ENCODE measurements at places on chromosomes 12 and 14.
A peak's percentile ranks its signal among the peaks of the same experiment; 100 is the strongest.

GRCh38 chr14:59126714-59127436 is 61.6 kb upstream of the DAAM1 start:
- DNase-seq = peak; percentile 35

DNA sequence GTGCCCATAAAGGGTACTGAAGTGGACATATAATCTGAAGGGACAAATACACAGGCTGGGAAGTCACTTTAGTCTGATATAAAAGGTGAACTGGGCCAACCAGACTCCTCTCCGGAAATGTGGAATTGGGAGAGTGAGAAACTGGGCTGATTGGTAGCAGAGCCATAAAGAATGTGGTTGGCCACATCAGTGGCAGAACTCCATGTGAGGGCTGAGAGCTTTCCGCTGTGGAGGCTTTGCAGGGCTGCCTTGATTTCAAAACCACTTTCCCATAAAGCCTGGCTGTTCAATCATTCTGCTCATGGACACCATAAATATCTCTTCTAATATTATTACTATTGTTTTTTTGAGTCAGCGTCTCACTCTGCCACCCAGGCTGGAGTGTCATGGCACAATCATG is 220.3 kb downstream of the MON2 start:
- no peak for DNase-seq

- no peak for DNase-seq
Measured at GRCh38 chr12:88914967-88915366, 334.7 kb upstream of the KITLG start.

GRCh38 chr14:99441918-99442317 is 38.7 kb downstream of the SETD3 start:
- DNase-seq = peak; percentile 14

DNA sequence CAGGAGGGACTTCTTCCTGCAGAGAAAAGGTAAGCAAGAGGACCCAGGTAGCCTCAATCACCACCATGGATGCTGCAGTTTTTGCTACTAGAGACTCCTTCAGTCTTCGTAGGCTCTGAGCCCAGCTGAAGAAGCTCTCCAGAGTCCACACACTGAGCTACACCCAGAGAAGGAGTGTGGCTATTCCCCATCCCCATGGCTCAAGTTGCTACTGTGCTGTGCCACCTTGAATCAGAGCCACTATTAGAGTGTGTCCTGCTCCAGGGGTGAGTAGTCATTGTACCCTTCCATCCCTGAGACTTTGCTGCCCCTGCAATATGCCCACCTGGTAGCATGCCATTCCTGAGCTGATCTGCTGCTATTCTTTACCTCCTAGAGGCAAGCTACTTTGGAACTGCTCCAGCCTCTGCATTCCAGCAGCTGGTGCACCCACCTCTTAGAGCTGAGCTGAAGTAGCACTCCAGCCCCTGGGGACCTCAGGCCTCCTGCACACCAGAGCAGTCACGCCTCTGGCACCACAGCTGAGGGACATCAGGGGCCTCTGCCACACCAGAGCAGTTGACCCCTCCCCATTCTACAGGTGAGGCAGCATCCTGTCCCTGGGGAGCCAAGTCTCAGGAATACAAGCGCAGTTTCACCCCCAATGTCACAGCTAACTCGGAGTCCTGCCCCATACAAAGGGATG is 213.0 kb downstream of the TRHDE start:
- DNase-seq = no peak

GRCh38 chr14:63692310-63693020 is 35.4 kb downstream of the SGPP1 start:
- no peak for DNase-seq

DNA sequence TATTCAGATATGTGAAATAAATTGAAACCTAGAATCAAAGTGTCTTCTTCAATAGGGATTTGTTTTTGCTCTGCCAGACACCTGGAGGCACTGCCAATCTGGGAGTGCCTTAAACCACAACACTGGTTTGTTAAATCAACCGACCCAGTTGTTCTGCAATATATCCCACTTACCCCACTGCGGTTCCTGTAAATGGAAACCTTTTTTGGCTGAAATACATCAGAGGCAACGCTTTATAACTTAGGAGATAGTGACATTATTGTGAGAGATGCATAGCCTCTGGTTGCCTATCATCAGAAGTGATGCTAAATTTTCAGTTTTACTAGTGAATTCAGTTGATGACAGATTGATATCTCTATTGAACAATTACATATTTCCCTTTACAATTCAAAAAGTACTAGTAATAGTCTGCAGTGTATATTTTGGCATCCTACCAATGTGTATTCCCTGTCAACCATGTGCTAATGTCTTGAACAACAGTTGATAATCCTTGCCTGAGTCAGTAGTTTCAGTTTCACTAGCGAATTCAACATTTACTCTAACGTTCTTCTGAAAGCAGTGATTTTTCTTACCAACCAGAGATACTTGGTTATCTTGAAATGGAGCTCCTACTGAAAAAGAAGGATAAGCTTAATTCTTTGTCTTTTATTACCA is 30.5 kb downstream of the PPP2R5C start:
- DNase-seq = no peak

DNA sequence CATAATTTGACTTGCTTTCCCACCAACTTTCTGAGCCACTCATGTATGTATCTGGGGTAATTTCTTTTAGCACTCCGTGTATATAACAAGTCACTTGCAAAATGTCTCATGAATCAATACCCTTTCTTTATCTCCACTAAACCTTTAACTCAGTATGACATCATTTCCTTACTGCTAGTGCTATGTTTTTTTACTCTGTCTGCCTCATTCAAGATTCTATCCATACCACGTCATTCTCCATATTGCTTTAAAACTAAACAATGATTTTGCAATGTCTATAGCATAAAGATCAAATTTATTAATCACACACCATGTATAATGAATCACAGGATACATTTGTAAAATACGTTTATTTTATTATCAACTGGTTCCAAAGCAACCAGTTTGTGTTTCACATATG is 178.2 kb downstream of the PIK3C2G start:
- DNase-seq = no peak

- DNase-seq = no peak
Measured at GRCh38 chr14:63229330-63230059, 25.3 kb downstream of the RHOJ start.

DNA sequence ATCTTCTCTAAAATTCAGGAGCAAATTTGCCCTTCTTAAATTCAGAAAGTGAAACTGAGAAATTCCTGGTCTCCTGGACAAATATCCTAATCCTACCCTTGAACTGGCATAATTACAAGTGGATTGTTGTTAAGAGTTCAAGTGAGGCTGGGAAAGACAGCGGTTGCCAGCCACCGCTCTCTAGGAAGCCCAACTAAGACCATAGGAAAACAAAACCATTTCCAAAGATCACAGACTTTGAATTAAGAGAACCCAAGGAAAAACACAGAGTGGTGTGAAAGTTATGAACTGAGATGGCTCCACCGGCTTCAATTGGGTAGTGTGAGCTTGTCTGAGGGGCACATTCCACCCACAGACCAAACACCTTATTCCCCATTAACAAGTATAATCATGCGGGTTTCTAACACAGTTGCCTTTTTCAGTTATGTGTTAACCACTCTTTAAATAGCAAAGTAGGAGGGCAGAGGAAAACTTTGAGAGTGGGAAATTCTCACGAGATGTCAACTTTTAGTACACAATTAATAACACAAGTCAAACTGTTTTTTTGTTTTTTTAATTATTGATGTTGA is 1628.8 kb upstream of the SEL1L start:
- no peak for DNase-seq

GRCh38 chr14:67473290-67474082 is 15.0 kb downstream of the TMEM229B start:
- no peak for DNase-seq

GRCh38 chr12:47891356-47891755 is 13.4 kb downstream of the VDR start:
- no peak for DNase-seq

GRCh38 chr12:65953631-65954030 is 129.3 kb downstream of the HMGA2 start:
- no peak for DNase-seq

GRCh38 chr14:100881211-100882025 is 22.1 kb downstream of the RTL1 start:
- no peak for DNase-seq

DNA sequence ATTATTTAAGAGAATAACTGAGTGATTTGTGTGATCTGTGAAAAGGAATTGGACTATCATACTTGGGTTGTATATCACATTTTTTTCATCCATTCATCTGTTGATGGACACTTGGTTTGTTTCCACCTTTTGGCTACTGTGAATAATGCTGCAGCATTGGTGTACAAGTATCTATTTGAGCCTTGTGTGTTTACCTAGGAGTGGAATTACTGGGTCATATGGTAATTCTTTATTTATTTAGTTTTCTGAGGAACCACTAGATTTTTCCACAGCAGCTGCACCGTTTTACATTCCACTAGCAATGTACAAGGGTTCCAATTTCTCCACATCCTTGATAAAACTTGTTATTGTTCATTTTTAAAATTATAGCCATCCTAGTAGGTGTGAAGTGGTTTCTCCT is 56.1 kb downstream of the APAF1 start:
- DNase-seq = no peak

DNA sequence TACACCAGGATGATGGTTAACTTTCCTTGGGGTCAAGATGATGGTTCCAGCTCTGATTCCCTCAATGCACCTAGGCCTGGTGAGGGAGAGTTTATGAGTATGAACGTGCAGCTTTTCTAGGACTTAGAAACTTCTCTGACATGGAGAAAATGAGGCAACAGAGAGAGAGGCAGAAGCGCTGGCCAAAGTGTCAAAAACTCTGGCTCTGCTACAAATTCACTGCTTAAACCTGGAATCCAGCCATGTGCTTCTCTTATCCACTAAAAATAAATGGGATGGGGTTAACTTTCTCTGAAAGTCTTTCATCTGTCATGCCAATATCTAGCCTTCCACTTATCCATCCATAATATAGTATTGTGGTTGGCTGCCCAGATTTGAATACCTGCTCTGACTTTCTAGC is 568.7 kb downstream of the MED13L start:
- no peak for DNase-seq

- no peak for DNase-seq
Measured at GRCh38 chr14:103728721-103729120, 13.1 kb downstream of the ZFYVE21 start.

DNA sequence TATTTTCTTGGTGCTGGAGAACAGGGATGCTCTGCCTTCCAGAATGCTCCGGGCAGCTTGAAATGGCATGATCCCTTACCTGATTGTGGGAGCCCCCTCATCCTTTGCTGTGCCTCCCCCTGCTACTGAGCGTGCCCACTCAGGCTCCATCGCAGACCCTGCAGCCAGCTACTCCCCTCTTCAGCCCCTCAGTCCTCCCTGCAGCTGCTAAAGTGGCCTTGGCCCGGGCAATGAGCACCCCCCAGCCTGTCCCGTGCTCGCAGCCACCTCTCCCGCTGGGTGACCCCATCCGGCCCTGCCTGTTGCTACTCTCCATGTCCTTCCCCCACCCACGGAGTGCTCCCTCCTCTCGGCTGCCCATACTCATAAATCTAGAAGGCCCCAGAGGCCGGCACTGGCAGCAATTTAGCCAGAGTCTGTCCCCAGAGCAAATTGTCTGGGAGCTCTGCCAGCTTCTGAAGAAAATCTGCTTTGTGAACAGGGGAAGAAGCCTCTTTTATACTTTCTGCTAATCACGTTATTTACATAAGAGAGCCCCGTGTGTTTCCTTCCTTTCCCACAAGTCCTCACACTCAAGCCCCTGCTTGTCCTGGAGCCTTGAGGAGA is 143.7 kb upstream of the FRMD6 start:
- DNase-seq = no peak

- DNase-seq = no peak
Measured at GRCh38 chr14:95998656-95999055, 40.5 kb upstream of the C14orf132 start.

DNA sequence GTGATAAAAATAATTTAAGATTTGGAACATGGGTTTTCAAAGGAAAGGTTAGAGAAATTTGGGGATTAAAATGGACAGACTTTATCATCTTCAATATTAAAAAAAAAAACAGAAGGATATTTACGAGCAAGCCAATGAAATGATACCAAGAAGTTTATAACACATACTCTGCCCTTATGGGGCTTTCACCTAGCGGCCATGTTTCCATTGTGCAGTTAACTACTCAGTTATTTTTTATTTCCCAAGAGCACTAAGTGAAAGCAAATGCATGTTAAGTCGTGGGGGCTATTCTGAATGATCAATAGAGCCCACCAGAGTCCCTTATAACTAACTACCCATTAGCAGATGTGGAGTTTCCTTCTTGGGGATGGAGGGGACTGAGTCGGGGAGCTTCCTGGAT is 53.9 kb downstream of the ETV6 start:
- peak; percentile 18 for DNase-seq

GRCh38 chr14:21680072-21680471 is 6.5 kb upstream of the OR4E1 start:
- DNase-seq = no peak

DNA sequence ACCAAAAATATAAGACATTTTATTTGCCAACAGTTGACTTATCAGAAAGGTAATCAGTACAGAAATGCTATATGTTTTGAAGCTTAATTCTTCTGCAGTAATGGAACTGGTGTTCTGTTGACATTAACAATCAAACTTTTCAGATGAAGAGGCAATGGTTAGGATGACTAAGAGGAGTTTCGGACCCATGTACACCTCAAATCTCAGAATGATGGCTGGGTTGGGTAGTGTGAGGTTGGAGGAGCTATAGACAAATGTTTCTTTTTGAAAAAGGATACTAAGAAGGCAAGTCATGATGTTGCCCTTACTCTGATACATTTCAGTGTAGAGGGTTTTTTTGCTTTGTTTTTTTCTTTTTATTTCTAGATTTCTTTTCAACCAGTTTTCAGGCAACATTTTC is 66.9 kb downstream of the KNTC1 start:
- DNase-seq = peak; percentile 15

GRCh38 chr12:125243811-125244210 is 178.6 kb downstream of the AACS start:
- no peak for DNase-seq

DNA sequence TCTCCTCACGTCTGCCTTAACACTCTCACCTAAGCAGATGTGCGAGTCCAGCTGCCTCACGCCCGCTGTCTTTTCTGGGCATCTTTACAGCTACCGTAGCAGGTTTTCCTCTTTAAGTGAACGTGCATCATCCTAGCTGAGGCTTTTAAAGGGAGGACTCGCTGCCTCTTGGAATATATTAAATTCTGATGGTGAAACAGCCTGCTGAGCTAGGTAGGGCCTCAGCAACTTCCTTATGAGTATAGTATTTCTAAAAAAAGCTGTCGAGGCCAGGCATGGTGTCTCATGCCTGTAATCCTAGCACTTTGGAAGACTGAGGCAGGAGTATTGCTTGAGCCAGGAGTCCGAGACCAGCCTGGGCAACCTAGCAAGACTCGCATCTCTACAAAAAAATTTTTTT is 32.2 kb downstream of the TESC start:
- no peak for DNase-seq

GRCh38 chr12:65827827-65828231 is 3.5 kb downstream of the HMGA2 start:
- DNase-seq = no peak

DNA sequence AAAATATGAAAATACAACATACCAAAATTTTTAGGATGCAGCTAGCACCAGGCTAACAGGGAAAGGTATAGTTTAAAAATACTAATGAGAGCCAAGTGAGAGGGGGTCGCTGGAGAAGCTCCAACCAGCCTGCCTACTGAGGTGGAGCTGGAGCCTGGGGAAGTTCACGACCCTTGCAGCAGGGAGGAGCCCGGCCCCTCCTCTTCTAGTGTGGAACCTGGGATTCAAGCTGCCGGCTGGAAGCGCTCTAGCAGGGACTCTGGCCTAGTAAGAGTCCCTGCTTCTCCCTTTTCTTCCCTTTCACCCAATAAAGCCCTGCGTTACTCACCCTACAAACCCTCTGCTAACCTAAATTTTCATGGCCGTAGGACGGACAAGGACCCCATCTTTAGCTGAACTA is 5.0 kb upstream of the KCNK13 start:
- no peak for DNase-seq
